GM20000 (cell line): ENCODE measurements at places on chromosomes 1 and 21.

GRCh38 chr1:49013079-49013478 lies 236.4 kb upstream of the BEND5 start:
- no peak for DNase-seq

DNA sequence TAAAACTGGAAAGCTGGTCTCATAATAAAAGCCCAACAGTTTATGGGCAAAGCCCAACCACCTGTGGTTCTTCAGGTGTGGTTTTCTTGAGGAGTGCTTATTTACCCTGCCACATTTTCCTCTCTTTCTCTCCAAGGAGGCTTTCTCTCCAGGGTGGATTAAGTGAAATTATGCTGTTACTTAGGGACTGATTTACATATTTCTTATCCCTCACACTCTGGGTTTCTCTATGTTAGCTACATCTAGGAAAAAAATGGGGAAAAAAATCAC lies 4.8 kb downstream of the TBX19 start:
- DNase-seq: no peak

GRCh38 chr21:41222247-41223068 lies 54.5 kb downstream of the BACE2 start:
- DNase-seq: no peak

DNA sequence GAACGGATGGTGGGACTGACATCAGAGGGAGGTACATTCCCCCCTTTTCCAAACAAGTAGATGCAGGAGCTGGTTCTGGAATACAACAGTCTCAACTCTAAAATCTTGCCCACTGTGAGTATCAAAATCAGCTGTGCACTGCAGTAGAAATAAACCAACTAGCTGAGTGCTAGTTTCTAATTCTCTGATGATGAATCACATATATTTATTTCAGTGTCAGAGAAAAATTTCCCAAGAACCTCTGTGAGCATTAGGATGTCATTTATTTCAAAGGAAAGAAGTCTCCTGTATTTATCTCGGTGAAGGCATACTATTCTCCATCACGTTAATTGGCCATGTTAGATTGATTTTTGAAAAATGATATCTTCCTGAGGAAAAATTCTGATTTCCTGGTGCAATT lies 67.1 kb downstream of the LHX9 start:
- DNase-seq: no peak

- DNase-seq: no peak
These were observed 1.7 kb downstream of the TNFSF4 start for GRCh38 chr1:173205146-173206051.

- DNase-seq: no peak
These were observed 116.8 kb upstream of the L1TD1 start for GRCh38 chr1:62077821-62078220.

- DNase-seq: no peak
These were observed 17.0 kb downstream of the RRP1B start for GRCh38 chr21:43676391-43676790.

DNA sequence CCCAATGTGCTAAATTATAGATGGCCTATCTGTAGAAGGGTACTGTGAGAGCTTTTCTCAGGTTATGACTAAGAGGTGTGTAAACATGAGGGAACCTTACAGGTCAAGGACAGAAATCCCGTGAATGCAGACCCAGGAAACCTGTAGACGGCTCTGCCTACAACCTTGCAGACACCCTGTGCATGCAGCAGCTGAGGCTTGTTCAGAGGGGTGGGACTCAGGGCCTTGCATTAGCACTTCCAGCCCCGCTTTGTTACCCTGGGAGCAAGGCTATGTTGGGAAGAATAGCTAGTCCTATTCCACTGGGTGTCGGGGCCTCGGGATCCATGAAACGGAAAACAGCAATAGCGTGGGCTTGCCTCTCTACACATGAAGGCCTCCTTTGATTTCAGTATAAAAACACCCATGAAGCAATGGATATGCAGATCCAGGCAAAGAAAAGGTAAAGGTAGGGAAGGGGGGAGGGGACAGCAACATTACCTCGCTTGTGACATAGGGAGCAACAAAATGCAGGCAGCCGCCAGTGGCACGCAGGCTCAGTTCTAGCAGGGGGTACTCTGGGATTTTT lies 9.5 kb upstream of the NDUFS5 start:
- DNase-seq: no peak

DNA sequence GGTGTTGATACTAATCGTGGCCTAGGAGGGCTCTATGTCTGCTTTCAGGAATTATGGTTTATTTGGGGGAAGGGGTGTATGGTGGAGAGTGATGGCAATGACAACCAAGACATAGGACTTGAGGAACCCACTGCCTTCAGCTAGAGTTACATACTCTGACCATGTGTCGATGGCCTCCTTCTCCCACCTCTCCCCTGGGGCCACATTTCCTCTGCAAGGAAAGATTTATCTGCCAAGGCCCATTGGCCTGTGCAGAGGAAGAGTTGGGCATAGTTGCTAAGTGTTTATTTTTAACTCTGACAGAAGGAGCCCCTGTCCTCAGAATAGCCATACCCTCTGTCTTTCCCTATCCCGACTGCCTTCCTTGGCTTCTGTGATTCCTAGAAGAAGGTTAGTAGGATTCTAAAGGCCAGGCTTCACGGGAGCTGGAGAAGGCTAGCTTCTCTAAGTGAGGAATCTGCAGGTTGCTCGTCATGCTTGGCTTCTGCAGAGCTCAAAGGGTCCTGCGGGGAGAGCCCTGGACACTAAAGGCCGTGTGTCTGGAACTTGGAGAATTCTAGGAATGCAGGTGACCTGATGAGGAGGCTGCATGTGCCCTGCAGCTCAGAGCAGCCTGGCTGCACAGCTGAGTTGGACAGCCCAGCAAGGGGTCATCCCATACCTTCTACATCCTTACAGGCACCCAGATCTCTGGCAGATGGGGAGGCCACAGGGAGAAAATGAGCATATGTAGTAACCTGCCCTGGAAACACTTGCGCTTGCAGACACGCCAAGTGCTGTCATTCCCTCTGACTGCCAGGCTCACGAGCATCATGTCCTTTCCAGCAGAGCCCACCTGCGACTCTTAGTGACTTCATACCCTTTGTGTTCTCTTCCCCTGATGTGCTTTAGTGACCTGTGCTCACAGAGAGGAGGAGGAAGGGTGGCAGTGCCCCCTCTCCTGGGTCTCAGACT lies 9.7 kb downstream of the MAPKAPK2 start:
- DNase-seq: no peak

DNA sequence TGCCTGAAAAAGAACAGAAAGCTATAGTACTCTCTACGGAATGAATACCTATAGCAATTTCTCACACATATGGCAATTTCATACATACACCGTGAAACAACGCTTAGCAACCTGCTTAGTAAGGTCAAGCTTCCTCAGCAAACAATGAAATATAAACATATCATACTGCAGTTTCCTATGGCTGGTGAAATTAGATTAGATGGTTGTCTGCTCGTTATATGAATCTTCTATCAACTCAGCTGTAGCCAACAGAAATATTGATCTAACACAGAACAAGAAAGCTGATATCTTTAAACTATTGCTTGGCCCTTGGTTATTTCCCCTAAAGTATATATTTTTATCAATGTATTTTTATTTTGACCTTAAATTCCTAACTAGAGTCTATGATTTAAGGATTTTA lies 187.8 kb downstream of the SLC44A5 start:
- DNase-seq: no peak

DNA sequence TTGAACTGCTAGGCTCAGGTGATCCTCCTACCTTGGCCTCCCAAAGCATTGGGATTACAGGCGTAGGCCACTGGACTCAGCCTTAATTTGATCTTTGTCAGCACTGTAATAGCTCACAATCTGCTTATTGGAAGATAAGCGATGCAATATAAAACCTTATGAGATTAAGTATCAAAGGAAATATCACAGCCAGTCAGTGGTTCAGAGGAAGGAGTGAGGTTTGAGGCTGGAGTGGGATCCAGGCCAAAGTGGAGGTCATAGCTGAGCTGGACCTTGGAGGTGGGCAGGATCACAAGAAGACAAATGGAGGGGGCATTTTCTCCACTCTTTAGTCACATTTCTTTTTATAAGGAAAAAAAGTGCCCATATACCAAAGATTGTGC lies 228.5 kb downstream of the RHOU start:
- DNase-seq: no peak

- DNase-seq: peak; percentile 49
These were observed at the start of gene PODN for GRCh38 chr1:53061859-53062707. TSS of gene PODN (plus strand) at chr1:53062213. CDS start at chr1:53069856, 7,643 bp downstream.

- no peak for DNase-seq
These were observed 473.1 kb downstream of the ADGRL2 start for GRCh38 chr1:82273816-82274215.

DNA sequence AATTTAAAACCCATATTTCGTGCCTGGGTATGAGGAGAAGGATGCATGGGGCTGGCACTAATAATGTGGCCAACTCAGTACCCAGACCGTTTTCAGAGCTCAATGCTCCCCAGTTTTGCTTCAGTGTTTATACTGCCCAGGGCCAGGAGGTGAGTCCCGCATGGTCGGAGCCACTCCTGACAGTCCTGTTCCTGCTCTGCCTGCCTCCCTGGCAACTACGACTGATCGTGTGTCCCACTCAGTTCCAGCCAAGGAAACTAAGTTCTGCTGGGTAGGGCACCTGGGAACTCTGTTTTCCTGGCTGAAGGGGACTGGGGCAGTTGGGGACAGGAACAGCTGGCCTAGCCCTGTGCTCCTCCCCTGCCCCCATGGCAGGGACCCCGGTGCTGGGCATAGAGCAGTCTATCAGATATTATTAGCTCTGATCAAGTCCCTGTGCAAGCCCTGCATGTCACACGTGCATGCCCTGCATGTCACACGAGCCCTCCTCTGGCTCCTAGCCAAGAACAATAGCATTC lies 19.2 kb downstream of the S100A7 start:
- DNase-seq: no peak

GRCh38 chr1:32786856-32787255 lies 30.3 kb downstream of the YARS1 start:
- no peak for DNase-seq

GRCh38 chr1:9279172-9279840 lies 13.4 kb upstream of the SPSB1 start:
- DNase-seq: no peak

DNA sequence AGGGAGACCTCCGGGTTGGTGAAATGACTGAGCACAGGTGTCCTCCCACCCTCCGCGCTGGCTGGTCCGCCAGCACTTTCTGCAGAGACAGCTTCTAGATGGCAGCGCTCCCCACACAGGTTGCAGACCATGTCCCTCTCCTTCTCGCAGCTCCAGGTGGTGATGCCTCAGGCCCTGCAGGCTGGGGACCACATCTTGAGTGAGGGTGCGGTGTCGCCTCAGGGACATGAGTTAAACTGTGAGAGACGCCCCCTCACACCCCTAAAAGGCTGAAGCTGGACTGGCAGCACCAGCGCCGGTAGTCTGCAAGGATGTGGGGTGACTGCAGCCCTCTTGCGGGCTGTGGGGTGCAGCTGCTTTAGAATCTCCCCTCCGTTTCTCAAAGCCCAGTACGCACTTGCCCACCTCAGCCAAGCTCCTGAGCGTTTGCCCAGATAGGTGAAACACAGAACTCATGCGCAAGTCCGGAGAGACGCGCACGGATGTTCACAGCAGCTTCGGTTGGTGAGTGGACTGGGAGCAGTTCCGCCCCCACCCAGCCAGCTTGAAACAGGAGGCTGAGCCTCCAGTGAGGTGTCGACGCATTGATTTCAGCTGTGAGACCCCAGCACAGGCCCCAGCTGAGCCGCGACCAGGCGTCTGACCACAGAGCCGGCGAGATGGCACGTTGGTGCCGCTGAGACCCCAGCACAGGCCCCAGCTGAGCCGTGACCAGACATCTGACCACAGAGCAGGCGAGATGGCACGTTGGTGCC lies 28.6 kb downstream of the COL6A1 start:
- DNase-seq: no peak

GRCh38 chr1:241603731-241604245 lies 36.4 kb downstream of the CHML start:
- no peak for DNase-seq

- DNase-seq: no peak
These were observed 10.0 kb downstream of the NCSTN start for GRCh38 chr1:160353223-160353622.

GRCh38 chr1:185208626-185209180 lies 51.7 kb downstream of the SWT1 start:
- DNase-seq: no peak

DNA sequence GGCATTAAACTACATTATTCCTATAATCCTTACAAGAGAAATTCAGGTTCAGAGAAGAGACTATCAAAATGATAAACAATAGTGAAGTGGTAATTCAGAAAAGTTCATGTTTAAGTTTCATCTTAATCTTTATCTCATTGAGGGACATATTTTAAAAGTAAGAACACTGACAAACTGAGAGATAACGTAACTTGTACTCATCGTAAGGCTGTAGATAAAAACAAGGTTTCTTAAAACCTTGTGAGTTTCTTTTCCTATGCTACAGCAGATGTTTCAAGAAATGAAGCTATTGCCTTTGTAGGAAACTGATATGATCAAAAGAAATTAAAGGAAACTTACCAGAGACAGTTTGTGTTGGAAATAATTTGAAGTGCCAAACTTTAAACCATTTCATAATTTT lies 65.0 kb downstream of the RERE start:
- DNase-seq: no peak

- DNase-seq: no peak
These were observed 76.3 kb downstream of the KCNT2 start for GRCh38 chr1:196531737-196532524.

DNA sequence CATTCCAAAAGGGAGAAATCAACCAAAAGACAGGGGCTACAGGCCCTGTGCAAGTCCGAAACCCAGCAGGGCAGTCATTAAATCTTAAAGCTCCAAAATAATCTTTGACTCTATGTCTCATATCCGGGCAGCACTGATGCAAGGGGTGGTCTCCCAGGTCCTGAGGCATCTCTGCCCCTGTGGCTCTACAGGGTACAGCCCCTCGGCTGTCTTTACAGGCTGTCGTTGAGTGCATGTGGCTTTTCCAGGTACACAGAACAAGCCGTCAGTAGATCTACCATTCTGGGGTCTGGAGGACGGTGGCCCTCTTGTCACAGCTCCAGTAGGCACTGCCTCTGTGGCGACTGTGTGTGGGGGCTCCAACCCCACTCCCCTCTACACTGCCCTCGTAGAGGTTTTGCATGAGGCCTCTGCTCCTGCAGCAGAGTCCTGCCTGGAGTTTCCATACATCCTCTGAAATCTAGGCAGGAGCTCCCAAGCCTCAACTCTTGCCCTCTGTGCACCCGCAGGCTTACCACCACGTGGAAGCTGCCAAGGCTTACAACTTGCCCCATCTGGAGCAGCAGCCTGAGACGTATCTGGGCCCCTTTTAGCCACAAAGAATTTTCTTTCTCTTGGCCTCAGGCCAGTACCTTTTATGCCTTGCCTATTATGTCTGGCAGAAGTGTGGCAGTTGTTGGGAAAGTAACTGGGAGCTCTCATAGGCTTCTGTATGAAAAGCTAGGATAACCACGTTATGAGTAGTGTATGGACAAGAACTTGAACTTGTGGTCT lies 52.5 kb downstream of the POU2F1 start:
- DNase-seq: no peak

GRCh38 chr1:172399756-172400721 lies 20.4 kb upstream of the C1orf105 start:
- no peak for DNase-seq

GRCh38 chr1:115655916-115656315 lies 14.1 kb downstream of the VANGL1 start:
- no peak for DNase-seq

GRCh38 chr1:186643614-186644013 lies 36.6 kb downstream of the PTGS2 start:
- DNase-seq: no peak

- no peak for DNase-seq
These were observed 597.1 kb upstream of the USP24 start for GRCh38 chr1:55812281-55812680.

GRCh38 chr21:26759731-26760130 lies 85.5 kb downstream of the ADAMTS1 start:
- DNase-seq: no peak

GRCh38 chr1:109754738-109755137 lies 9.0 kb downstream of the EPS8L3 start:
- DNase-seq: no peak
